ENCODE measurements at places on chromosomes 7 and 10.

- DNase-seq, result no peak
These were observed 11.9 kb upstream of the XPNPEP1 start for GRCh38 chr10:109934958-109935793.

- no peak for DNase-seq
These were observed 316.7 kb downstream of the NRG3 start for GRCh38 chr10:82191653-82192052.

- no peak for DNase-seq
These were observed 8.2 kb downstream of the LOXL4 start for GRCh38 chr10:98259606-98260315.

GRCh38 chr7:142882338-142882678 is 3.2 kb downstream of the TRPV6 start:
- no peak for DNase-seq

DNA sequence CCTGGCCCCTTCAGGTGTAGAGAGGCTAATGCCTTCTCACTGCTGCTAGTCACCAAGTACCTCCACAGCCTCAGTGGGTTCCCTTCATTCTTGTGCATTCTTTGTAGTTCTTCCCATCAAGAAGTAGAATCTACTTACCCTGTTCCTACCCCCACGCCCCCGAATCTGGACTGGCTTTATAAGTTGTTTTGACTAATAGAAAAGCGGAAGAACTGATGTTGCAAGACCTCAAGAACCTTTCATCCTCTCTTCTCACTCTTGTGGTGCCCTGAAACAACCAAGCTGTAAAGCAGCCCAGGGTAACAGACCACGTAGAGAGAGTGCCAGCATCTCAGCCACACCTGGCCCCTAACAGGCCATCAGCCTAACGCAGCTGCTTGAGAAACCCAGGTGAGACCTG is 23.2 kb upstream of the LAMB1 start:
- DNase-seq, result no peak

DNA sequence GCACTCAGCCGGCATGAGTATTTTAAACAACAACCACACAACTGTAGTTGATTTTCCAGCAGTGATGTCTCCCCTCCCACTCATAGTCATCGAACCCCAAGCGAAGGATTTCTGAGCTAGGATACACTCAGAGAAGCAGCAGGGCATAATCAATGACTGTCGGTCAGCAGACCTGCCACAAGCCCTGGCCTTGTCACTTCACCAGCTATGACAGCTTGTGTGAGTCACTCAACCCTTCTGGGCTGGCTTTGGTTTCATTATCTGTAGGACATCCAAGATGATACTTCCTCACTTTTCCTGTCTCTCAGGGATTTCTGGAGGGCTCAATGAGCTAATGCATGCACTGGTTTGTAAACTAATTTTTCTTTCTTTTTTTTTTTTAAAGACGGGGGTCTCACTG is 22.0 kb upstream of the UBE3C start:
- DNase-seq, result no peak

DNA sequence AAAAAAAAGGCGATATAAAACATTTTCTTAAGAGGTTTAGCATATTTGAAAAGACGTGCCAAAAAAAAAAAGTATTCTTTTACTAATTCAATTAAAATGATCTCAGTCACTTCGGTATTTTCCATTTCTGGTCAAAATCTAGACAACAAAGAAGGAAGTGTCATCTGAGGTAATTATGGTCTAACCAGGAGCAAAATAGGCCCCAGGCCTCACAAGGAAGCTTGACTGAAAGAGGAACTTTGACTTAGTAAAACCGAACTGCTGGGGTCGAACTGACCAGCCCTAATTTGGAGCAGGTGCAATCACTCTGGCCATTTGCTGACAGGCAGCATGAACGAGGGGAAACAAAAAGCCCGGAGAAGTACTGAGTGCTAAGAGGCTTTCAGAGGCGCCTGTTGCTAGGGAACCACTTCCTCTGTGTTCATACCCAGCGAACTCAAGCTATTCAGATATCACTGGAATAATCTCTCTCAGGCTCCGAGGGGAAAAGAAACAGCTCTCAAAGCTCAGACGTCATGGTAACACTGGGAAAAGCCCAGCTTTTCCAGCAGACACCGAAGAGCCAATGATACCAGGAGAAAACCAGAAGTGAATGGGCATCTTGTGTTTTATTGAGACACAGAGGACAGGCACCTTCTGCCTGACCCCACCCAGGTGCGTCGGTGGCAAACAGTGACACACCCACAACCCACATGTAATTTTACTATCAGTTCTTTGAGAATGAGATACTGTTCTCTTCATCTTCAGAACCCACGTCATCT is 126.5 kb downstream of the FAM107B start:
- peak; percentile 86 for DNase-seq

GRCh38 chr10:15841696-15842095 is 18.6 kb downstream of the MINDY3 start:
- no peak for DNase-seq

DNA sequence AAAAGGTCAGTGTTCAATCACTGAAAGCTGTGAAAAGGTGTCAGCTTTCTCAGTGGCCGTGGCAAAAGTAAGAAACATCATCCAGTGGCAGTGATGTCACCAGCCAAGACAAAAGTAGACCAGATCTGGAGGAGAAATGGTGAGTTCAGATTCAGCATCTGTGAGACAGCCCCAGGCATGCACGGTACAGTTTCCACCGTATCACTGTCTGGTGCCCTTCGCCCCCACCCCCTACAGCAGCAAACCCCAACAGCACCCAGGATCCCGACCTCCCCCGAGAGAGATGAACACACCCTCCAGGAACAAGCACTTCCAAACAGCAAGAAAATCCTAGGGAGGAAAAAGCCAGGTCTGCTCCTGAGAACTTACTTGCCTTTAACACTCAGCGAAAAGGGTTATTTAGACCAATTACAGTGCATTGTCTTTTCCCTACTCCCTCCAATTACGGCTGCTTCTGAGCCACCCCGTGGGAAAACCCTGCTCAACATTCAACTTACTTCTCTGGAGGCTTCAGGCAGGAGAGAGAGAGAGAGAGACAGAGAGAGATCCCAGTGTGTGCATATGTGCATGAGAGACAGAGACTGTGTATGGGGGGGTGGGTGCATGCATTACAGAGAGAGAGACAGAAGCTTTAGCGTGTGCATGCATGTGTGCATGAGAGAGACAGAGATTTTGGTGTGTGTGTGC is 189.6 kb downstream of the GRID1 start:
- DNase-seq, result no peak

GRCh38 chr10:96089116-96089515 is 41.0 kb upstream of the ZNF518A start:
- no peak for DNase-seq

DNA sequence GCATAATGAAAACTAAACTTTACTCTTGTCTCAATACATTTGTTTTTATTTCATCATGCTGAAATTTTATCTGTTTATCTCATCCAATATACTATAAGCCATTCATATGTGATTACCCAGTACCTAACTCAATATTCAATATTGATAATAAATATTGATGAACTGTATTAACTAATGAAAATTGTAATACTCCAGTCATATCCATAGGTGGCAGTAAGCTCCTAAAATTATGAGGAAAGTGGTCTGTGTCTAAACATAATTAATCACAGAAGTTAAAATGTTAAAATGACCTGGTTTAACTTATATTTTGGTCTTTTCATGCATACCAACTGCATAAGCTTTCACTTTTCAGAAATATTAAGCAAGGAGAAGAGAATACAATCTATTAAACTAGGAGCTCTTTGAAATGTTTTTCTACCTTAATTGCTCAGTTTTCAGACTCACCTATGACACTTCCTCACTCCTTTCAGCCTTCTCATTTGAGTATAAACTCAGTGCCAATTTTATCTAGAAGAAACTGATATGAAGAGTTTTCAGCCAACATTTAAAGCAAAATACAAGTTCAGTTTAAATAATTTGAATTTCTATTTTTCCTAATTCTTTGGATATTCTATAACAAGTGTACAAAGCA is 30.5 kb upstream of the VWDE start:
- no peak for DNase-seq

DNA sequence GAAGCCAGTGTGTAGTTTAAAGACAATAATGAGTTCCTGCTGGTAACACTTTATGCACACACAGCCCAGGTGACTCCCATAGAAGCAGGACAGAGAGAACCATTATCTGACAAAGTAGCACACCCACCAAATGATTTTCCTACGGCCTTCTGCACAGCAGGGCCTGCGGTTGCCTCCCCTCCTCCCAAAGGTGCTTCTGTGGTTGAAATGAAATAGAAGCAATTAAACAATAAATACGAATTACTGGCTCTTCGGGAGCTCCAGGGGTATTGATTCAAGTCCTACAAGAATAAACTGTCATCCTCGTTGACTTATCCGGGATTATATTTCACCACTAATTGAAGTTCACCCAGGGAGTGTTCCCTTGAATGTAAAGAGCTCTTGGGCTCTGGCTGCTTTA is 172.1 kb downstream of the ACTR3B start:
- no peak for DNase-seq

GRCh38 chr7:75638594-75639070 is 100.1 kb downstream of the HIP1 start:
- no peak for DNase-seq

- no peak for DNase-seq
These were observed 31.0 kb upstream of the CBLL1 start for GRCh38 chr7:107712896-107713295.

GRCh38 chr10:58326967-58327381 is 7.8 kb upstream of the UBE2D1 start:
- no peak for DNase-seq

DNA sequence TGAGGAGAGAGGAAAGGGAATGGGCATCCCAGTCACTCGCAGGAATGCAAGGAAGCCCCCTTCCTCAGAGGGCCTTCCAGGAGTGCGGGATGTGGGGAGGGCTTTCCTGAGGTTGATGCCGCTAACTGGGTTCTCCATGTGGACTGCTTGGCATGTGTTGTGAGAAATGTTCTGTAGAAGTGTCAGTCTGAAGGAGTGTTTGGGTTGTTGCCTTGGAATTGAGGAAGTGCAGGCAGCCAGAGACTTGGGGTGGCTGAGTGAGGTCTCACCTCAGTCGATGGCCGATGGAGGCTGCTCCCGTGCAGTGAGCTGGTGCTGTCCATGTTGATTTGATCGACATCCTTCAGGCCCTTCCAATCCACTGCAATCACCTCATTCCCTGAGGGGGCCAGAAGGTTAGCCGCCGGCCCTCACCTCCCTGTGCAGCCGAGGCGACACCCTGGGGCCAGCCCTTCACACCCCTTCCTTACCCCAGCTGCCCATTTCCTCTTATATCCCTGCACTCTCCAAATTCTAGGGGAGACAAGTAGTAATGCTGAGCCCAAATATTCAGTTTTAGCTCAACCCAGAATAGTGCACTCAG is 2.7 kb downstream of the FAM131B start:
- DNase-seq, result no peak

DNA sequence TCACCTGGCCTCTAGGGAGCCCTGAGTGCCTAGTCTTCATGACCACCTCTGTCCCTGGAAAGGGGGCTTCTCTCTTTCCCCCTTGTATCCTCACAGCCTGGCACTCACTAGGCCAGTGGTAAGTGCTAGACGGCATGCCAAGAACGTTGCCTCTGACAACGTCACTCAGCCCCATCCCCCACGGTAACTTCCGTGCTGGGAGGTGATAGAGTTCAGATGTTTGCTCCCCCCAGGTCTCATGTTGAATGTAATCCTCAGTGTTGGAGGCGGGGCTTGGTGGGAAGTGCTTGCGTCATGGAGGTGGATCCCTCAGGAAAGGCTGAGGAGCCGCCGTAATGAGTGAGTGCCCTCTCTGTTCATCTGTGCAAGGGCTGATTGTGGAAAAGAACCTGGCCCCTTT is 343.3 kb upstream of the MKI67 start:
- DNase-seq, result no peak

DNA sequence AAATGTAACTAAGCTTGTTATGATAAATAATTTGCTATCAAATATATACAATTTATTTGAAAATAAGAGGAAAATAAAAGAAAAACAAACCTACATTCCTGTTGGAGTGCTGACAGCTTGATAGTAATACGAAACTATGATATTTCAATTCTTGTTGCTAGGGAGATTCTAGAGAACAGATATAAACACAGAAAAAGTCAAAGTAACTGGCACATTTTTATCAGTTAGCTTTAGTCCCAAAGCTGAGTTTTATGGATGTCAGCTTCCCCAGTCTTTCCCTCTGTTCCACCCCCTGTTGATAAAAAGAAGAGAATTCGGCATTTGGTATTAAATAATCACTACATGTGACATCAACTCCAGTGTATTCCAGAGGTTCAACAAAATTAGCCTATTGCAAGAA is 1134.0 kb downstream of the XPNPEP1 start:
- no peak for DNase-seq

- no peak for DNase-seq
These were observed 654.9 kb downstream of the KCNMA1 start for GRCh38 chr10:76982671-76983070.

GRCh38 chr7:154942691-154943090 is 60.2 kb downstream of the PAXIP1 start:
- no peak for DNase-seq

DNA sequence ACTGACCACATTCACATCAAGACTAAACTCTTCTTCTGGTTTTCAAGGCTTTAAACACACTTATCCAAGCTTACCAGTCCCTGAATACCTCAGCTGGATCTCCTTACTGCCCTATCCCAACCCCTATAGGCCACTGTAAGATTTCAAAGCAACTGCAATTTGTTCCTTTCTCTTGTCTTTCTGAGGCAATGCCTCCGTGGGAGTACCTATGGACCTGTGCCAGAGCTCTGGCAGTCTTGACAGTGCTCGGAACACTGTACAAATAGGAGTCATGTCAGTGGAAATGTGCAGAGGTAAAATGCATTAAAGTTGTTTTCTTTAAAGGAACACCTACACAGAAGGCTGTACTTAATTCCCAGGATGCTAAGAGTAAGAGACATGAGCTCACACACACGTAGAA is 124.7 kb downstream of the CNOT4 start:
- DNase-seq, result no peak

GRCh38 chr10:14329746-14330173 is 964 bp downstream of the FRMD4A start:
- DNase-seq, result no peak

DNA sequence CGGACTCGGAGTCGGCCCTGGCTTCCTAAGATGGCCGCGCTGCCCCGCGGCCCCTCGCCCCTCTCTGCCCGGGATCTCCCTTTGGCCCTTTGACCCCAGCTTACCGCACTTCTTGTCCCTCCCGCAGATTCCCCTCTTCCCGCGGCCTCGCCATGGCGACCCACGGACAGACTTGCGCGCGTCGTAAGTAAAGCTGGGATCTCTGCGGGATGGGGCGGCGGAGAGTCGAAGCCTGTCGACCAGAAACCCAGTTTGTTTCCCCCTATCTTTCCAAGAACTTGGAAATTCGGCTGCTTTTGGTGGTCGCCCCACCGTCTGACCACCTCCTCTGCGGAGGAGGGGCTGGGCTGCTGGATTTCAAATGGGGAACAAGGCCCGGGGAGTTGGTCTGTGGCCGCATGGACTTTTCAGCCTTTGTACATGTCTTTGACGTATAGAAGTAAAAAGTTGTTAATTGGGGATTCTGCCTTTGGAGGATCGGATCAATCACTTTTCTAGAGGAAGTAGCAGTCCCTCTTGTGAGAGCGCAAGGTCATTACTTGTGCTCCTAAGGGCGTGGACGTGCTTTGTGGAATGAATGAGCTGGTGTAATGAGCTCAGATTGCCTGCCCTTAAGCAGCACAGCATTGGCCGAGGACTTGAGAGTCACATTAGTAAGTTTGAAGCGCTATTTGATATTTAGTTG is 553 bp downstream of the VDAC2 start:
- DNase-seq, result peak; percentile 11

GRCh38 chr10:76403912-76404311 is 972.5 kb downstream of the LRMDA start:
- DNase-seq, result no peak

- DNase-seq, result no peak
These were observed 57.6 kb downstream of the LRGUK start for GRCh38 chr7:134184767-134185166.
